Activated CD8-positive, alpha-beta memory T cell treated with anti-CD3 and anti-CD28 coated beads for 4 hours (primary cell): ENCODE measurements at places on chromosomes 3 and 15.

- DNase-seq: no peak
These were observed 459.2 kb upstream of the ALCAM start for GRCh38 chr3:104907507-104907906.

- no peak for DNase-seq
These were observed 625 bp upstream of the RBM15B start for GRCh38 chr3:51390246-51391074.

DNA sequence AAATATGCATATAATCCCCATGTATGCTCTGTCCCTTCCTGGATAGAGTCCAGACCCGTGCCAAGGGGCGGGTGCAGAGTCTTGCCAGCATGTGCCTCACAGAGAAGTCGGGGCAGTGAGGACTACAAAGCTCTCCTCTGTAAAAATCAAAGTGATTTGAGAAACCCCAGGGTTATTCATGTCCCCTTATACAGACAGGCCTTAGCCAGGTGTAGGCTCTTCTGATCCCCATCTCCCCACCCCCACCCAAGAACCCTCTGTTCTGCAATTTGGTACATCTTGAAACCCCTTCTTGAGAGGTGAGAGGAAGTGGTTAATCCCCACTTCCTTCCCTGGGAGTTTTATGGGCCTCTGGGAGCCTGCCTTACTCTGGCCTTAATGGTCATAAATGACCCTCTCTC lies 24.7 kb downstream of the TRIM71 start:
- no peak for DNase-seq

GRCh38 chr3:138675393-138675792 lies 66.8 kb downstream of the FAIM start:
- DNase-seq: no peak

DNA sequence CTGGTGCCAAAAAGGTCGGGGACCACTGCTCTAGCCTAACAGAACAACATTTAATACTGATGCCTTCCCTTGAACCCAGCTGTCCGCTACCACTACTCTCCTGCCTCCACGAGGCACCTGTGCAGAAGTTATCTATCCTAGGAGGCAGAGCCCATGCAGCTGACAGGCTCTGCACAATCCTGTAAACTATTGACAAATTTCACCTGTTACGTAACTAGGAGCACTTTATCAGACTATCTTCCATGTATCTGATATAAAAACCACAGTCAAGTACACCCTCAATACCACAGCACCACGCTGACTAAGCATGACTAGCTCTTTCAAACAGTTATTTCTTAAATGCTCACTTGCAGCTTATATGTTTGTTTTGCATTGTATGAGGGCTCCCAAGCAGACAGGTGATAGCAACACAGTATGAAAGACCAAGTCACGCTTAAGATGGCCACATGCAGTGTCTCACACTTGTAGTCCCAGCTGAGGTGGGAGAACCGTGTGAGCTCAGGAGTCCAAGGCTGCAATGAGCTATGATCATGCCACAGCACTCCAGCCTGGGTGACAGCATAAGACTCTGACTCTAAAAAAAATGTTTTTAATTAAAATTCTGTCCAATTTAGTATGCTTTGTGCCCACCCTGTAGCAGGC lies 4.5 kb upstream of the IL17RC start:
- no peak for DNase-seq

GRCh38 chr3:79200456-79200855 lies 567.3 kb downstream of the ROBO1 start:
- no peak for DNase-seq
